ENCODE measurements at places on chromosomes 4 and X. TPM values are rescaled to one million over a fixed set of nuclear protein-coding genes. Genes with fewer than 3 reads are reported as not detected.

Gene PAK3
- 14.1 TPM for total RNA-seq

Gene OTC
- total RNA-seq: 0.39 TPM

Gene EDA2R
- total RNA-seq: 4.0 TPM

Gene CDKL5
- total RNA-seq: 24.7 TPM

Gene TLR8
- total RNA-seq: 0.08 TPM

Gene IL2RG
- total RNA-seq: 1.7 TPM

Gene NAP1L5
- 15.4 TPM for total RNA-seq

Gene MSX1
- 0.99 TPM for total RNA-seq

Gene OPN1MW3
- not detected for total RNA-seq

Gene EFHC2
- 14.4 TPM for total RNA-seq

Gene GAR1
- total RNA-seq: 17.8 TPM

Gene GAGE12E
- not detected for total RNA-seq

Gene SOWAHD
- total RNA-seq: 12.6 TPM

Gene ADGRL3
- 21.6 TPM for total RNA-seq

Gene SCRG1
- total RNA-seq: 32.0 TPM

Gene DUSP21
- total RNA-seq: 9.2 TPM

Measured in testis (tissue), 5 donors.